ENCODE measurements at places on chromosomes 2 and 18.

GRCh38 chr2:183078163-183078463 is 434 bp upstream of the DUSP19 start:
- no peak for DNase-seq

DNA sequence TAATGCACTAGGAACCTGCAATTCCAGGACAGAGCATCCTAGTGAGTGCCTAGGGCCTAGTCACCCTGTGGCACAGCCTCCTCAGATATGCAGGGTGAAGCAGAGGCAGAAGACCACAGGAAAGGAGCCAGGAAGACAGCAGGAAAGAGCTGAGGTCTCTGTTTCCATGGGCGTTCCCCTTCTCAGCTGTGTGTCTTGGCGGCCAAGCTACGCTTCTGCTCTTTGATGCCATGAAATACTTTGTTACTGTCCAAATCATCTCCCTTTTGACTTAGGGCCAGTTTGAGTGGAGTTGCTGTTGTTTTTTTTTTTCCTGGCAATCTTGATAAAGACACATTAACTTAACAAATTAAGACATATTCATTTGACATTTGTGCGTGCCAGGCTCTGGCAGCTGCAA is 67.3 kb downstream of the APOB start:
- DNase-seq = no peak

- no peak for DNase-seq
Measured at GRCh38 chr2:6168485-6168884, 476.3 kb downstream of the SOX11 start.

- DNase-seq = no peak
Measured at GRCh38 chr18:48133671-48134251, 203.3 kb upstream of the SMAD2 start.

DNA sequence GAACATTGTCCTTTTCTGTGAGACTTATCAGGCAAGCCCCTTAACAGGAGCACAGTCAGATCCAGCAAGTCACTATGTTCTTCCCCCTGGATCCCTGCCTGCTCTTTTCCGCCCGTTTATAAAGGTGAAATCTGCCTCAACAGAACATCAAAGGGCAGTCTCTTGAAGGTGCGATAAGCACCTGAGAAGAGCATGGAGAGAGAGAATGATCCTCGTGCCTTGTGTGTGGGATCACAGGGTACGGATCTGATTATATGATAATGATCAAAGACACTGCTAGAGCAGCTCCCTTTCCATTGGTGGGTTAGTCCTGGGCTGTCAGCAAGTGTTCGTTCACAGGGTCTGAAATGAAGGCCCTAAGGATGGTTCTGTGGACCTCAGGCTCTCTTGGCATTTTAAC is 106.4 kb downstream of the ZAP70 start:
- no peak for DNase-seq

DNA sequence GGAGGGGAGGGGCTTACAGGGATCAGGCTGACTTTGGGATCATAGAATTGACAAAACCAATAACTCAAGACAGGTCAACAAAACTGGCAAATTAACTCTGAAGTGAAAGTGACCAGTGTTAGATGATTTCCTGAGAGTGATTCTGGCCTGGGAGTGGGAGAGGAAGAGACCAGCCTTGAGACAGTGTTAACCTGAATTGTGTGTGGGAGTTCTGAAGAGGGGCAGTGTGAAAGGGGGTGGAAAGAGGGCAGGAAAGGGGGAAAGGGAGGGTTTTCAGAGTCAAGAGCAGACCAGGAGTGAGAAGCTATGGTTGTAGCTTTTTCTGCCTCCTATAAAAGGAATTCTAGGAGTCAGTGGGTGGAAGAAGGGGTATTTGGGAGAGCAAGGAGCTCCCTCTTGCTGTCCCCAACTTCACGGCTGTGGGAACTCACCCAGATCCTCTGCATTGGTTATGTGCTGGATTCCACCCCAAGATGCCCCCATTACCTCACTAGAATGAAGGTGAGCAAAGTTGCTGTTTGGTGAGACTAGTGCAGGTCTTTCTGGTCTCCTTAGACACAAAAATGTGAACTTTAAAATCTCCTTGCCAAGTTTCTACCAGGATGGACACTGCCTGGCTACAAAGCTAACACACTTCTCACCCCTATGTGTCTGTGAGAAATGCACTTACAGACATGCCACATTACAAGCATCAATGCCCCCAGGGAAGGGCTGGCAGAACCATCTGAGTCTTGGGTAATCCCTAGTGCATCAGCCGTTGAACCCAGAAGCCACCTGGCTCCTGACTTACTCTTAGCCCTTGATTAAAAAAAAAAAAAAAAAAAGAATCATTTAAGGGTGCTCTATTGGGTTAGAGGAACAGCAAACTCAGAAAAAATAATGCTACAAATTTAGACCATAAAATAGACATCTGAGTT is 61.6 kb downstream of the BMP10 start:
- no peak for DNase-seq

- DNase-seq = no peak
Measured at GRCh38 chr2:117832905-117833613, 18.6 kb downstream of the DDX18 start.

GRCh38 chr2:9738535-9739496 is 104.5 kb upstream of the TAF1B start:
- DNase-seq = no peak
